ENCODE measurements at places on chromosomes 3 and 15. TPM values are rescaled to one million over a fixed set of nuclear protein-coding genes. Genes with fewer than 3 reads are reported as not detected.

DNA sequence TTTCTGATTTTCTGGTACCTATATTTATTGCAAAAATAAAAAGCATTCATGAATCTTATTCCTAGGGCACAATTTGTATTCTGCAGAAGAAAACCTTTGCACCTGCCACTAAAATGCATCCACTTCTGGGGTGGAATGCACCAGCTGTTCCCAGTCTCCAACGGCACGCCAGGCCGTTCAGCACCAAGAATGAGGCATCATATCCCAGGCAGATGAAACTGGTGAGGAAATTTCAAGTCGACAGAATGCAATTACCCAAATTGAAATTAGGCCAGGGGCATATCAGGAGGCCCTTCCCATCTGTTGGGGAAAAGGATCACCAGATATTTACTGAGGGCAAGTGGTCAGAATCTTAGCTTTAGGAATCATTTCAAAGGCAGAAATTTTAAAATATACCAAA, 13.6 kb upstream of the RBMS3 start:
- DNase-seq: no peak

DNA sequence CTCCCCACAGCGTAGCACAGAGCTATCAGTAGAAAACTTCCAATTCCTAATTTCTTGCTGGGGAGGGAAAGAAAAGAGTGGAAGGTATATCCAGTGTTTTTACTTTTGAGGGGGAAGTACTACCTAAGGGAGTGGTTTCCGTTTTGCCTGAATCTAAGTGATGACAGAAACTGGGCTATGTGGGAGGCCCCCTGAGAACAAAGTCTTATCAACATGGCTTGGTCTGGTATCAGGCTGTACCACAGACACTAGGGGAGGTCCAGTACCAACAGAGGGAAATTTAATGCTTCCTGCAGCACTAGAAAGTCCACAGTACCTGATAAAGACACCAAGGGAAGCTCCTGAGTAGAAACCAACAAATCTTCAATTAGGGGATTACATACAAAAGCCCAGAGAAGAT, 199.2 kb downstream of the IL5RA start:
- DNase-seq: no peak

The TNFAIP8L3 gene
- total RNA-seq: 0.24 TPM

- DNase-seq: no peak
Observed at GRCh38 chr15:58528188-58528870, 96.5 kb downstream of the LIPC start.

The ZNF774 gene
- total RNA-seq: 5.4 TPM

- no peak for DNase-seq
Observed at GRCh38 chr15:87967951-87968350, 288.6 kb downstream of the NTRK3 start.

DNA sequence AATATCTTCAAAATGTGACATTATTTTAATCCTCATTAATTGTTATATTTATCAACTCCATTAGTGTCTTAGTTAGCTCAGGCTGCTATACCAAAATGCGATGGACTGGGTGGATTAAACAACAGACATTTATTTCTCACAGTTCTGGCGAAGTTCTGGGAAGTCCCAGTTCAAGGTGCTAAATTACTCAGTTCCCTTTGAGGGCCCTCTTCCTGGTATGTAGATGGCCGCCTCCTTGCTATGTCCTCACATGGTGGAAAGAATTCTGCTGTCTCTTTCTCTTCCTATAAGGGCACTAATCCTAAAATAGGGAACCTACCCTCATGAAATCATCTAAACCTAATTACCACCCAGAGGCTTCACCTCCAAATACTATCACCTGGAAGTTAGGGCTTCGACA, 38.8 kb upstream of the DUT start:
- DNase-seq: no peak

DNA sequence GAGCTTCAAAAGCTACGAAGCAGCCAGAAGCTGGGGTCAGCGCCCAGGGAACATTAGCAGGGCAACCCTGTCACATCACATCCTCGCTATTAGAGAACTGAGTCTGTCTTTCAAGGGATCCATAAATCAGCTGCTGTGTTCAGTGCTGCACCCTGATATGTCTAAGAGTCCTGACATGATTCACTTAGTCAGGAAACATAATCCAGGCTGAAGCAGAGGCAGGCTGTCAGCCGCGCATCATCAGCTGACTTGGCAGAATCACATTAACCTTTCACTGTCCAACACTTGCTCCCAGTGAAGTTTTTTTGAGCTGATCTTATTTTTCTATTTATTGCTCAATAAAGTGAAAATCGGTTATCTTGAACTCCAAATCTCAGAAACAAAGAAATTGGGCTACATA, 23.5 kb downstream of the MYH15 start:
- peak; percentile 57 for DNase-seq

The SLC12A1 gene
- total RNA-seq: not detected

The STRIT1 gene
- total RNA-seq: not detected

The PSMA4 gene
- 411 TPM for total RNA-seq
